ENCODE measurements at places on chromosomes 12 and 14.

DNA sequence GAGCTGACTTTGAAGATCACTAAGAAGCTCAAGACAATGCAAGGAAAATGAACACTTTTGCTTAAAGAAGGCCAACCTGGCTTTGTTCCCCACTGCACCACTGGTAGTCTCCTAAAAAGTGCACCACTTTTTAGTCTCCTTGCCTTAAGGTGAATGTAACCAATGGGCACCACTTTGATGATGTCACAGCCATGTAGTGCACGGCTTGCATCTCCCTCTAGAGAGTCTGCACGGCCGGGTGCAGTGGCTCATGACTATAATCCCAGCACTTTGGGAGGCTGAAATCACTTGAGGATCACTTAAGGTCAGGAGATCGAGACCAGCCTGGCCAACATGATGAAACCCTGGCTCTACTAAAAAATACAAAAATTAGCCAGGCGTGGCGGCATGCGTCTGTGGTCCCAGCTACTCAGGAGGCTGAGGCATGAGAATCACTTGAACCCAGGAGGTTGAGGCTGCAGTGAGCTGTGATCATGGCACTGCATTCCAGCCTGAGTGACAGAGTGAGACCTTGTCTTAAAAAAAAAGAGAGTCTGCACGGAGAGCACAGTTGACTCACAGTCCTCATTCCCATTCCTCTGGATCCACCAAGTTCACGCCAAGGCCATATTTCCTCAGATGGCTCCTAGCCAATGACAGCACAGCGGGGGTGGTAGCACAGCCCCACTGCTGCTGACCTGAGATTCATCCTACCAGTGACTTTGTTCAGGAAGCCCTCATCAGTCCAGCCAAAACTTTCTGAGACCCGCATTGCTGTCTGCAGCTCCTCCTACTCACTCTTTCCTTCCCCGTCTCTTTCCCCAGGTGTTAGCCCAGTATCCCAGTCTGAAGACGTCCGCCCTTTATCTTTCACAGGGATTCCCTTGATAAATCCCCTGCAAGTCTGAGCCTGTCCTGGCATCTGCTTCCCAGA lies 16.5 kb upstream of the IFT81 start:
- DNase-seq, result no peak

GRCh38 chr12:131852551-131853299 lies 24.5 kb downstream of the MMP17 start:
- DNase-seq, result peak; percentile 64

- DNase-seq, result no peak
Observed at GRCh38 chr12:75208856-75209811, 505 bp downstream of the KCNC2 start.

DNA sequence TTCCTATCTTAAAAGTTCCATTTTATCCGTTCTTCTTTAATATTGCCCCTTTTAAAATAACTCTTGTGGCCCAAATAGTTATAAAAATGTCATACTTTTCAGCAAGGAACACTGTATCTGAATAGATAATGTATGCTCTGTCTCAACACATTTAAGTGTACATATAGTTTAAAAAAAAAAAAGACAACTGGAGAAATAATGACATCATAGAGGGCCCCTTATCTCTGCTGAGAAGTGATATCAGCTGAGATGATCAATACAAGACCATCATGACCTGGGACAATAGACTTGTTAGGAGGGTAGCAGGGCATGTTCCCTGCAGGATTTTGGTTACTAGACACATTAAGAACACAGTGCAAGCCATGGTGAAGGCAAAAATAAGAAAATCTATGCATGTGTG lies 77.5 kb downstream of the PEBP1 start:
- DNase-seq, result no peak

DNA sequence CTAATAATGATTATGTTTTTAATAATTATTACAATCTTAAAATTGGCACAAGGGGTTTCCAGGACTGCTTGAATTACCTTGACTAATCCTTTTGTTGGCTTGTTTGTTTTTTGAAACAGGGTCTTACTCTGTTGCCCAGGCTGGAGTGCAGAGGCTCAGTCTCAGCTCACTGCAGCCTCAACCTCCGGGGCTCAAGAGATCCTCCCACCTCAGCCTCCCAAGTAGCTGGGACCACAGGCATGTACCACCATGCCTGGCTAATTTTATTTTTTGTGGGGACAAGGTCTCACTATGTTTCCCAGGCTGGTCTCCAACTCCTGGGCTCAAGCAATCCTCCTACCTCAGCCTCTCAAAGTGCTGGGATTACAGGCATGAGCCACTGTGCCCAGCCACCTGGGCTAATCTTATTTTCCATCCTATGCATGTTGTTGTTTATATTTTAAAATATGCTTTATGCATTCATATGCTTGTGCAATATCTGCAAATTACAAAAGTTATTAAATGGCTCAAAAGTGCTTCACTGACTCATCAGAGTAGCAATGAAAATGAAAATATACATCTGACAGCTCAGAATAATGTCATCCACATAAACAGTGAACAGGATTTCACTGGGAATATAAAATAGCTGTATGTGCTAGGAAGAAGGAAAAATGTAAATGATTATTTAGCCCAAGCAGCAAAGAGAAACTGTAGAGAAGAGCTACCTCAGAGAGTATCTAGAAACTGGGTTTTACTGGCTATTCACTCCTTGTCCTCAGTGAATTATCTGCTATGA lies 24.8 kb upstream of the PLEKHG6 start:
- no peak for DNase-seq

DNA sequence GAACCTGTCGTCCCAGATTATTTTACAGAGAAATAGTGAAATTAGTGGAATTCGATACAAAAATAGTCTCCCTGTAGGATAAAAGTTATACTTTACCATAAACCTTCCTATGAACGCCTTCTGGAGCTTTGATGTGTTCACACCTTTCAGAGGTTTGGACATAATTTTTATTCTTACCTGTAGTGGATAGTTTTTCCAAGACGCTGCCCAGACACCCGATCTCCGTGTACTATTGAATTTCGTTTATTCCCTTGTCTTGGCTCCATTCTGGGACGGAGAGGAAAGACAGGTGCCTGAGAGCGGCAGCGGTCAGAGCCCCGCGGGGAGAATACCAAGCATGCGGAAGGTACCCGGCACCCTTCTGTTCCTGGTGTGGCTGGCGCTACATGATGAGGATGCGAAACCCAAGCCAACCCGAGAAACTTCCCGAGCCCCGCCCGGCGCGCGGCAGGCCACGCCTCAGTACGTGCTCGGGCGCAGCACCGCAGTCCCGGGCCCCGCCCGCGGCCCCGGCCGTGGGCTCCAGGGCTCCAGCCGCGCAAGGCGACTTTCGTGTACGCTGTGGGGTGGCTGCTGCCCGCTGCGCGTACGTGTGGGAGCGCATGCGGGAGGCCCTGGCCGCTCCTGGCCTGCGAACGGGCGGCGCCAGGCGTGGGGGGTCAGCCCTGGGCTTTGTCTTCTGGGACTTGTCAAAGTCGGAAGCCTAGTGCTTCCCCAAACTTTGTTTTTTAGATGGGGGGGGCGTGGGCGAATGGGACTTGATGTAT lies 11.3 kb upstream of the SNAPC1 start:
- peak; percentile 80 for DNase-seq

DNA sequence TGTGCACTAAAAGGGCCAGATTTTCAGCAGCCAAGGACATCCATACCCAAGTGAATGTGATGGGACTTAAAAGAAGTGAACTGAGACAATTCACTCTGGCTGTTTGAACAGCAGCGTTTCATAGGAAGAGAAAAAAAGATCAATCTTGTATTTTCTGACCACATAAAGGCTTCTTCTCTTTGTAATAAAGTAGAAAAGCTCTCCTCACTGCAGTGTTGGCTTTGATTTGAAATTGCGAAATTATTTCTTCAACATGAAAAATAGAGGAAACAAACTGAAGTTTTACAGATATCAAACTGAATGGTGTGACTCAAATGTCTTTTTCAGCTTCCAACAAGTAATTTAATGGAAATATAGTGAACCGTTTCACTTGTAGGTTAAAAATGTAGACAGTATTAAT lies 11.3 kb upstream of the KCNMB4 start:
- DNase-seq, result no peak

- no peak for DNase-seq
Observed at GRCh38 chr14:30603402-30603801, 18.7 kb upstream of the SCFD1 start.

DNA sequence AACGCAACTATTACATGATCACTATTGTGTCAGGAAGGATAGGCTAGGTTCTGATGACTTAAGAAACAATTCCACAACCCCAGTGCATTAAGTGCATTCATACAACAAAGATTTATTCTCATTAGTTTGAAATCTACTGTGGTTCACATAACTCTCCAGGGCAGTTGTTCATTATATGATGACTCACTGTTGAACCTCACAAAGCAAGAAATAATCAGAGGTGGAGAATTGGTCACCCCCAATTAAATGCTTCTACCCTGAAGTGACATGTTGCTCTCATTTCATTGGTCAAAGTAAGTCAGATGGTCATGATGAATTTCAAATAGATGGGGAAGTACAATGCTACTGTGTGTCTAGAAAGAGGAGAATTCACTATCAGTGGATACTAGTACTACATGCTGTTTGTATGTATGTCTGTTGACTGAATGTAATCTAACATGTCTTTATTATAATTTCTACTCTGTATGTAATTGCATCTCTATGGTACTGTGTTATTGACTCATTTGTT lies 6.1 kb upstream of the HELB start:
- DNase-seq, result no peak

- no peak for DNase-seq
Observed at GRCh38 chr12:90990611-90991010, 14.2 kb downstream of the EPYC start.

- no peak for DNase-seq
Observed at GRCh38 chr12:3249081-3249800, 172.1 kb downstream of the TSPAN9 start.

GRCh38 chr12:131283191-131283861 lies 329.6 kb downstream of the ADGRD1 start:
- no peak for DNase-seq
